Activated T-helper 1 cell treated with Interleukin-2 at 50 U/mL for 16 hours (primary cell): ENCODE measurements at places on chromosomes 1 and 21.

GRCh38 chr1:163085041-163085903, 16.1 kb downstream of the RGS4 start:
- DNase-seq = no peak

DNA sequence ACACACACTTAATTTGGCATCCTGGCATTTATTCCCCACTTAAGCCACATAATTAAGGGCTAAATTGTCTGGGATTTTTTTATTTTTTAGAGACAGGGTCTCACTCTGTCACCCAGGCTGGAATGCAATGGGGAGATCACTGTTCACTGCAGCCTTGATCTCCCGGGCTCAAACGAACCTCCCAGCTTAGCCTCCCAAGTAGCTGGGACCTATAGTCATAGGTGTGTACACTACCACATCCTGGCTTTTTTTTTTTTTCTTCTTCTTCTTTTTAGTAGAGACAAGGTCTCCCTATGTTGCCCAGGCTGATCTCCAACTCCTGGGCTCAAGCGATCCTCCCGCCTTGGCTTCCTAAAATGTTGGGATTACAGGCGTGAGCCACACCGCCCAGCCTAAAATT, 24.2 kb downstream of the ZZZ3 start:
- DNase-seq = no peak

DNA sequence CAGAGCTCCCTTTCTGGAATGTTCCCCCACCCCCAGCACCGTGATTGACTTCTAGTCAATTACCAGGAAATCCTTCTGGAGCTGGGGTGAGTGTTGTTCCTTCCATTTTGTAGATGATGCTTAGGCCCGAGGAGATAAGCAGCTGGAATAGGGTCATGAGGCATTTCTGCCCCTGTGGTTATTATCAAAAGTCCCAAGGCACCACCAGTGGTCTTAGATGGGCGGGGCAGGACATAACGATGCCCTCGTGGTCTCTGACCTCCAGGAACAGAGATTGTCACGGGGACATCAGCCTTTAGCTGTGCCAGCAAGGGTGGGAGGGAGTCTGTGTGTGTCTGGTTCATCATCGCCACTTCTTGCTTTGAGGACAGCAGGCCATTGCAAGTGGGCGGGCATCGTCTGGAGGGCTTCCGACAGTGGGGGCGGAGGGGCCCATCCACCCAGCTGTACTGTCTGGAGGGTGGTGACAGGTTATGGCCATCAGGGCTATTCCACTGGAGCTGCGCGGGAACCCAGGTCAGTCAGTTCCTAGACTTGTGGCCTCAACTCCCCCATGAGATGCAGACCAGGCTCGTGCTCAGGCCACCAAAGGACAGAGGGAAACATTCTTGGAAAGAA, 22.6 kb downstream of the TNFRSF8 start:
- no peak for DNase-seq

GRCh38 chr1:58879464-58879863, 95.6 kb upstream of the JUN start:
- no peak for DNase-seq

DNA sequence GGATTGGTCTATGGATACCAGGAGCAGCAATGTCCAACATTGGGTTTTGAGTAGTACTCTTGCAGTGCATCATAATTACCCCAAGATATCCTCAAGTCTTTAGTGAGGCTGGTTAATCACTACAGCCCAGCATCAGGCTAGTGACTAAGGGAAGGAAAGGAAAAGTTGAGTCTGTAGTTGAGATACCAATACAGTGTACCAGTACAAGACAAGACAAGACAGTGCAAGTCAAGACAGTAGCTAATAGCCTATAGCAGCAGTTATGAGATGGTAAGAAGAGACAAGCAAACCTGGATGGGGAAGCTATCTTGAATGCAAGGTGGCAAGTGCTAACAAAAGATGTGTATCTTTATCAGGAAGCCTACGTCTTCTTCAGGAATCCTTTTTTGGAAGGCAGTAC, 13.3 kb upstream of the GNG12 start:
- no peak for DNase-seq
